Activated CD4-positive, alpha-beta T cell treated with anti-CD3 and anti-CD28 coated beads, Interleukin-2, amount 50 U/mL, for 24 hours (primary cell): ENCODE measurements at places on chromosomes 6 and 20.

DNA sequence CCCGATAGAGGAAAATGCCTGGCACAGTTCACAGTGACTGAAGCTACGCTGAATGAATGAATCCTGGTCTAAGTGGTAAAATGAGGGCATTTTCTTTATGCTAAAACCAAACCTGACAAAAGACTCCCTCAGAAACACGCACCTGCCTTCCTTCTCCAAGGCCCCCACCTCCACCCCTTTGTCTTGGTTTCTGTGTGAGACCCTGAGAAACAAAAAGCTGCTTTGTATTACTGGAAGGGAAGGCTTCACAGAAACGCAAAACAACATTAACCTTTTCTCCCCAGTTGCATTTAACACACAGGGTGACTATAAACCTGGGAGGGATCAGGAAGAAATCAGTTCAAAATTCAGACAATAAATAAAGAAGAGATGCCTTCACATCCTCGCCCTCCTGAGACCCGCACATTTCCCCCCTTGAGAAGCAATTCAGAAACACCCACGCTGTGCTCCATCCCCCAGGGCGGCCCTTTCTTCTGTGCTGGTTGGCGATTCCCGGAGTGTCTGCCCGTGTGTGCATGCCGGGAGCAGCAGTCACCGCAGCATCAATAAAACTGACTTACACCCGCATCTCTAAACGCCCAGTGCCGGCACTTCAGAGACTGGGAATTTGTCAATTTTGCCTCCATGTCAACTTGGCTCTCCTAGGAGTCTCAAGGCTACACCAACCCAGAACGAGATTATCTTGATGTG, 67.2 kb upstream of the TRAF3IP2 start:
- no peak for DNase-seq

GRCh38 chr6:140871911-140872310, 1260.8 kb upstream of the GJE1 start:
- no peak for DNase-seq

GRCh38 chr6:137165375-137166246, 7.8 kb downstream of the IL22RA2 start:
- DNase-seq = no peak

DNA sequence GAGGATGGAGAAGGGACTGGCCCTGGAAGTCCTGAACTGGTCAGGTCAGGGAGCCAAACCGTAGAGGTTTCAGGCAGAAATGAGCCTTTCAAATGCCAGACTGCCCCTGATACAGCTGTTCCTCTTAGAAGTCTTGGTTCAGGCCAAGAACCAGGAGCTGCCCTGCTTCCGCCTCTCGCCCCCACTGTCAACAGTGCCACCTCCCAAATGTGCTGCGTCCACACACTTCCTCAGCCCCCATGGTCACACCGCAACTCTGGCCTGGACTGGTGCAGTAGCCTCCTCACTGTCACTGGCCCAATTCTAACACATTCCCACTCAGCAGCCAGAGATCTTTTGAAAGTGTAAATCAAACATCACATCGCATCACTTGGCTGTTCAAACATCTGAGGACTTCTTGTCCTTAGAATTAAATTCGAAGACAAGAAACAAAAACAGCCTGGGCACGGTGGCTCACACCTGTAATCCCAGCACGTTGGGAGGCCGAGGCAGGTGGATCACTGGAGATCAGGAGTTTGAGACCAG, 69.7 kb downstream of the STK35 start:
- DNase-seq = no peak

- DNase-seq = no peak
Observed at GRCh38 chr6:29447670-29448069, 8.6 kb downstream of the OR10C1 start.

GRCh38 chr6:148200293-148200692, 142.3 kb upstream of the SASH1 start:
- no peak for DNase-seq

- DNase-seq = no peak
Observed at GRCh38 chr20:25277051-25277801, 29.3 kb downstream of the PYGB start.
